ENCODE measurements at places on chromosomes 4 and X. TPM values are rescaled to one million over a fixed set of nuclear protein-coding genes. Genes with fewer than 3 reads are reported as not detected.

Gene ASIC5
- total RNA-seq, result not detected

Gene TMPRSS11F
- not detected for total RNA-seq

Gene TBC1D14
- total RNA-seq, result 32.3 TPM

Gene SNX25
- 16.5 TPM for total RNA-seq

Gene ANOS1
- not detected for total RNA-seq

Gene BBS7
- total RNA-seq, result 16.9 TPM

Gene WNK3
- 0.20 TPM for total RNA-seq

Gene RGN
- total RNA-seq, result 0.98 TPM

Gene FANCB
- 5.9 TPM for total RNA-seq

Gene SPANXA2
- total RNA-seq, result not detected

Gene BANK1
- under 0.01 TPM for total RNA-seq
